ENCODE measurements at places on chromosomes 12 and 14. TPM values are rescaled to one million over a fixed set of nuclear protein-coding genes. Genes with fewer than 3 reads are reported as not detected.

TMEM63C gene
- 11.1 TPM for total RNA-seq

RNU4-1 gene
- total RNA-seq = under 0.01 TPM

SLC35F4 gene
- total RNA-seq = 1.2 TPM

C1R gene
- 4.4 TPM for total RNA-seq
